AG08395 (cell line): ENCODE measurements at places on chromosomes 11 and 22.
A peak's percentile ranks its signal among the peaks of the same experiment; 100 is the strongest.

GRCh38 chr11:73359930-73360742 is 16.1 kb upstream of the RELT start:
- no peak for DNase-seq

DNA sequence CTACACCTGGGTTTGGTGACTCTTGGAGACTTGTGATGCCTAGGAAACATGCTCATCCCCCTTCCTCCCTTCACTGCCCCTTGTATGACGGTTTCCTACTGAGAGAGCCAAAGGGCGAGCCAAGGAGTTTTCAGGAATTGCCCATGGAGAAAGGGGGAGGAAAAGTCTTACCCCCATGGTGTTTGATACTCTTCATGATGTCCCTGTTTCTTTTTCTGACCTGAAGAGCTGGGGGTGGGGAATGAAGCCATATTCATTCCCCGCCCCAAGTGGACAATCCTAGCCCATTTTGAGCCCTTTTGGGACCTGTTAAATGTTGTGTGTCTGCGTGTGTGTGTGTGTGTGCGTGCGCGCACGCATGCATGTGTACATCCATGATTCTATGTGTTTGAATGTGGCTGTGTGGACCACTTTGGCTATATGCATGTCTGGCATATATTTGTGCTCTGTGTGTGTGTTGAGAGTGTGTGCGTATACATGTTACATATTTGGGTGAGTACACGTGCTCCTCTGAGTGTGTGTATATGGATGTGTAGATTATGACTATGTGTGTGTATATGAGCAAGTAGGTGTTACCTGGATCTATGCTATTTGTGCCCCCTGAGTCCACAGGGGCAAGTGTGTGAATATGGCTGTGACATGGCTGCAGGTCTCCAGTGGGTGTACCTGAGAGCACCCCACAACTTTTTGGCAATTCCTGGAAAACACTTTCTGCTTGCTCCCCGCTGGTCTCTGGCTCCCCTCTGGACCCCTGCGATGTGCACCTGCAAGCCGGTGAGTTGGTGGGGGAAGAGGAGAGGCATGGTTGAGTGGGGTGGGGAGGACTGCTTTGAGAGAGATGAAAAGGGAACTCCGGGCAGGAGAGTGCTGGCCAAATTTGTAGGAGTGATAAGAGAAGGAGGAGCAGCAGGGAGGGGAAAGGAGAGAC is 24.6 kb downstream of the OTOG start:
- no peak for DNase-seq

GRCh38 chr11:73158356-73159051 is 16.4 kb upstream of the FCHSD2 start:
- DNase-seq, result no peak

DNA sequence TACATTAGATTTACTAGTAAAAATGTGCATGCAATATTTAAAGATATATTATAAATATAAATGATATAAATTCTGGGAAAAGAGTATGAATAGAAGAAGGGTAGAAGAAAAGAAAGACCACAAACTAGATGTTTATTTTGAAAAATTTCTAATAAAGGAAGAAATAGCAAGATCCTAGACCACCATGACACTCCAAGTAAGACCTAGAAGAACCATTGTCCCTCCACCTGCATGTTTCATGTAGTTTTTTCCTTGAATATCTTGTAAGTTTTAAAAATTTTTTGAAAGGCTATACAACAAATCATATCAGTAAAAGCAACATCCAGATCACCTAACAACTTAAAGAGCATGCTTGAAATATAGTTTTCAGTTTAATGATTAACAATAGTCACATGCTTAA is 46.8 kb downstream of the ARHGAP32 start:
- no peak for DNase-seq

DNA sequence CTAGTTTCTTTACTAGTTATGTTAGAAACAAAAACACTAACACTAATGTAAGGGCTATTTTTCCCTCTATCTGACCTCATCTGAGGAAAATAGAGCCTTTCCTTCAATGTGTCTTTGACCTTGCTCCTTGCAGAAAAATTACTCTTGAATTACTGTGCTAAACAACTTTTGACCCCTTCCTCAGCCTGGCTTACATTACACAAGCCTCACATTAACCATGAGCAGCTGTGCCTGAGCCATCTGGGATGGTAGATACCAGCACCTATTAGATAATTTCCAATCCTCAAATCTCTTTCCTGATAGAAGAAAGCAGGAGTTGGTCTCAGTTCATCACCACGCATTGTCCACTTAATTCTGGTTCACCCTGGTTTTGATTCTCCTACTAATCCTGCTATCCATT is 134.4 kb upstream of the NCAM1 start:
- no peak for DNase-seq

GRCh38 chr22:27780161-27780575 is 21.4 kb downstream of the MN1 start:
- DNase-seq, result no peak

GRCh38 chr11:62088331-62088933 is 35.4 kb upstream of the INCENP start:
- DNase-seq, result no peak

- no peak for DNase-seq
Observed at GRCh38 chr11:69667619-69668604, 7.2 kb downstream of the LTO1 start.

- peak; percentile 52 for DNase-seq
Observed at GRCh38 chr11:62104816-62105653, 18.8 kb upstream of the INCENP start.

- DNase-seq, result no peak
Observed at GRCh38 chr11:32487270-32487669, 51.9 kb upstream of the WT1 start.

DNA sequence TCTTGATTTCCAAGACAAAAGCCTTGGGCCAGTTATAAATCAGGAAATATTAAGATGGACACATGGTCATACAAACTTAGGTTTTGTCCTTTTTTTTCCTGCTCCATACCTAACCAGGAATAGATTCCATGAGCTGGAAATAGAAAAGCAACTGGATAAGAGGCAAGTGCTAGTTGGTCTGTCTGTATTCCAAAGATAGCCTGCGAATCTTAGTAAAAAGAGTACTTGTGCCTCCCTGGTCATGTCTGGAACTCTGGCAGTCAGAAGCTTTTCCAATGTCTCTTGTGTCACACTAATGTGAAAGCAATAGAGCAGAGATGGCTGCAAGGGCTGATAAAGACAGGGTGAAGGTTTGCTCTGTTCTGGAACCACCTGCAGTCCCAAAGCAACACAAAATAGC is 590.2 kb upstream of the ANO5 start:
- DNase-seq, result no peak

DNA sequence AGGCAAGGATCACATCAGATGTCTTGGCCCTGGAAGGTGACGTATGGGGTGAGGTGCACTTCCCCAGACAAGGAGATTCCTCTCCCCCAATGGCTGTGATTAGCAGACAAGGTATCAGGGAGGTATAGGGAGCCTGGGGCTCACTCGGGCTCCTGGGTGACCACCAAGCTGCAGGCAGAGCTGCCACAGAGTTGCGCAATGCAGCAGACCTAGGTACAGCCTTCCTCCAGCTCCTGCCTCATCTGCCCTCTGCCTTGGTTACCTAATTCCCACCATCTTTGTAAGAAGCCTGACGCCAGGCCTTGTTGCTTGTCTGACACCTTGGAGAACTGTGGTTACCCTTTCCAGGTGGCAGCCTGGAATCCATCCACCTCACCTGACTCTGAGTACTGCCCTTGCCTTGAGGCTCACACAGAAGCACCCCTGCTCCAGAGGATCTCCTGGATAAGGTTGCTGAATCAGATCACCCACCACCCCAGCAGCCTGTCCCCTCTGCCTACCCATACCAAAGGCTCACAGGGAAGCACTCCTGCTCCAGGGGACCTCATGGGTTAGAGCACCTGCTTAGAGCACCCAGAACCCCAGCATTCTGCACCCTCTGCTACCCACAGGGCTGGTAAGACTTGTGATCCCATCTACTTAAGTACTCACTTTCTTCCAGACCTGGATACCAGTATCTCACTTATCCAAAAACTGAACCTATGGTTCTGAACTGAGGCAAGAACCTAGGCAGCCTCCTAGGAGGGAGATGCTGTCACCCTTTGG is 40.4 kb downstream of the GAB4 start:
- DNase-seq, result no peak

DNA sequence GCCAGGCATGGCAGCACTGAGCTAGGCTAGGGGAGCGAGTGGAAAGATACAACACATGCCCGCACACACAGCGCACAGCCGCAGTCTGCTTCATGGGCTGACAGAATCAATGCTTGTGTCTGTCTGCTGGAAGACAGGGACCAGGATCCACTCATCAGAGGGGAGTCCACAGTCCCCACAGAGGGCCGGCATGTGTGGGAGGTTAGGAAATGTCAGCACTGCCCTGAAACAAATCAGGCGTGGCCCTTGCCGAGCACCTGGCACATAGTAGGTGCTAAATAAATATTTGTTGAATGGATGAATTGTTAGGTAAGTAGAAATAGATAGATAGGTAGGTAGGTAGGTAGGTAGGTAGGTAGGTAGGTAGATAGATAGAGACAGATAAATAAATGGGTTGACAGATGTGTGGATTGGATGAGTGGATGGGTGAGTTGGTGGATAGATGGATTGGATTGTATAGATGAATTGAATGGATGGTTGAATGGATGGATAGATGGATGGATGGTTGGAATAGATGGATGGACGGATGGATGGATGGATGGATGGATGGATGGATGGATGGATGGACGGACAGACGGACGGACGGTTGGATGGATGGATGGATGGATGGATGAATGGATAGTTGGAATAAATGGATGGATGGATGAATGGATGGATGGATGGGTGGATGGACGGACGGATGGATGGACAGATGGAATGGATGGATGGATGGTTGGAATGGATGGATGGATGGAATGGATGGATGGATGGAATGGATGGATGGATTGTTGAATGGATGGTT is 3.3 kb downstream of the SLC22A12 start:
- no peak for DNase-seq

- DNase-seq, result no peak
Observed at GRCh38 chr11:57121996-57122395, 59.8 kb upstream of the LRRC55 start.

GRCh38 chr22:23755711-23756110 is 1.5 kb upstream of the VPREB3 start:
- no peak for DNase-seq

DNA sequence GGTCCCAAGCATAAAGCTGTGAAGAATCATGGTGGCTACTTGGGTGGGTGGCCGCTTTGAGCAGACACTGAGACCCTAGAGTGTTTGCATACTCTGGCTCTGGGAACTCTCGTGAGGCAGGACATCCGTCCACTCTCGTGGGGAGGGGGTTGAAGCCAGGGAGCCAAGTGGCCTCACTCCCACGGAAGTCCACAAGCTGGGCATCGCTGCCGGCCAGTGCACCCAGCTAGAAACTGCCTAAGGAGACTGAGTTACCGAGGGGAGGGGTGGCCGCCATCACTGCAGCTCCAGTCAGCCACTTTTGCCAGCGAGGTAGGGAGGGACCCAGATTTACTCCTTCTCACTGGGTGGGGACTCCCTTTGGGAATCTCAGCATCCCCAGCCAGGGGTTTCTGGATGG is 20.5 kb downstream of the MRGPRX2 start:
- DNase-seq, result no peak

DNA sequence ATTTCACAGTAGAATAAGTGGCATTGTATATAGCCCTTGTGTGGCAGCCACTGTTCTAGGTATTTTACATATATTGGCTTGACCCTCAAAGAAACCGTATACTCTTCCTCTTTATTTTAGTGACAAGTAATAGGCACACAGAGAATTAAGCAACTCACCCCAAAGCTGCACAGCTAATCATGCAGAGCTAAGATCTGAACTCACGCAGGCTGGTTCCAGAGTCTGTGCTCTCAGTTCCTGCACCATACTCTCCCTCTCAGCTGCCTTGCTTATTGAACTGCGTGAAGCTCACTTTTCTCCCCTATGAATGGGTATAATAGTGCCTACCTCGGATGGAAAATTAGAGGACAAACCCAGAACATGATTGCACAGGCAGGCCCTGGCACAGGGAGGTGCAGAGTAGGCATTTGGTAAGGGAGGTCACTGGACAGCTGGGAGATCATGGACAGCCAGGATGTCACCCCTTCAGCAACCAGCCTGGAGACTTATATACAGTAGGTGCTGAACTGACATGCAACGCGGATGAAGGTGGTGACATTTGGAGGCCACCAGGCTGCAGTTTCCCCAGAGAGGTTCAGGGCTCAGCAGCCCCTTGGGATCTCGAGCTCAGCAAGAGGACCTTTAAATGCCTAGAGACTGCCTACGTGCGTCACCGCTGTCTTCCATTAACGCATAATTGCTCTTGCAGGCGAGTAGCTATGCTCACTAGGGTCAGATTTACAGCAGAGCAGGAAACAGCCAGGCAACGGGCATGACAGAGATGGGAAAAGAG is 78.4 kb upstream of the TP53I11 start:
- no peak for DNase-seq

- no peak for DNase-seq
Observed at GRCh38 chr11:121683791-121684190, 231.0 kb upstream of the SORL1-AS1 start.

- no peak for DNase-seq
Observed at GRCh38 chr11:74615311-74615710, 22.9 kb downstream of the POLD3 start.

- no peak for DNase-seq
Observed at GRCh38 chr11:528815-529727, 6.3 kb downstream of the HRAS start.

DNA sequence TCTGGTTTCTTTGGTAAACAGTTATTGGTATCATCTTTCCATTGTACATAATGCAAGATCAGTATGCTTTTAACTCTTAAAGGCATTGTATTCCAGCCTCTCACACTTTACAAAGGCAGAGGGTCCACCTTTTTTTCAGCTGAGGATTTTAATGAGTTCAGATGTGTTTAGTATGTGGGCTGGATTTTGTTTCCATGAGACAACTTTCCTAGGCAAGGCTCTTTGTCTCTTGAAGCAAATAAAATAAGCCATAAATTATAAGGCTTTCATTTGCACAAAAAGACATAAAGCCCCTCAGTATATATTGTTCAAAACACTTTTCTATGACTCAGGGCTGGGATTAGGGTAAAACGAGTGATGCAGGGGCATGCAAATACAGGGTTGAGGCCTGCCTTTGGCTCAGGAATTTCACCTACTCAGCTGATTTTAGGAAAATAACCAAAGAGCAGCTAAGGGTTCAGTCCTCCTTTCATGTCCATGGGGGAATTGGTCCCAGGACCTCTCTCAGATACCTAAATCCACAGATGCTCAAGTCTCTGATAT is 7.6 kb downstream of the MMP20 start:
- no peak for DNase-seq

- peak; percentile 68 for DNase-seq
Observed at GRCh38 chr11:12377106-12377823, at the start of gene PARVA. Gene PARVA (plus strand): TSS chr11:12377571. CDS start chr11:12377648, 77 bp downstream.

- DNase-seq, result peak; percentile 31
Observed at GRCh38 chr11:10450462-10451425, 4.3 kb upstream of the AMPD3 start.

DNA sequence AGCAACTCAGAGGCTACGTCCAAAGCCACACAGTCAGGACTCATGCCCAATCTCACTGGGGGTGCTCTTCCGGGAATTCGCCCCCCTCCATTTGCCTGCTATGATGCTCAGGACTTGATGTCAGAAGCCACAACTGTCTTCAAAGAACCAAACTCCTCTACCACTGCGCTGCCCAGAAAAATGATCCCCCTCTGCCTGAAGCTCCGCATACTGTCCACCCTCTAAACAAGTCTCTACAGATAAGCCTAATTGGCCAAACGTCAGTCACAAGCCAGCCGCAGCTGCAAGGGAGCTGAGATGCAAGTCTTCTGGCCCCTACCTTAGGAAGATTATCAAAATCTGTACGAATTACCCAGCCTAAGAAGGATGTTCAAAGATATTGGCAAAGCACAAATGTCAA is 294.6 kb downstream of the BUD13 start:
- no peak for DNase-seq

GRCh38 chr11:132048040-132048439 is 677.6 kb downstream of the NTM start:
- no peak for DNase-seq
